ENCODE measurements at places on chromosomes 3 and 15.

DNA sequence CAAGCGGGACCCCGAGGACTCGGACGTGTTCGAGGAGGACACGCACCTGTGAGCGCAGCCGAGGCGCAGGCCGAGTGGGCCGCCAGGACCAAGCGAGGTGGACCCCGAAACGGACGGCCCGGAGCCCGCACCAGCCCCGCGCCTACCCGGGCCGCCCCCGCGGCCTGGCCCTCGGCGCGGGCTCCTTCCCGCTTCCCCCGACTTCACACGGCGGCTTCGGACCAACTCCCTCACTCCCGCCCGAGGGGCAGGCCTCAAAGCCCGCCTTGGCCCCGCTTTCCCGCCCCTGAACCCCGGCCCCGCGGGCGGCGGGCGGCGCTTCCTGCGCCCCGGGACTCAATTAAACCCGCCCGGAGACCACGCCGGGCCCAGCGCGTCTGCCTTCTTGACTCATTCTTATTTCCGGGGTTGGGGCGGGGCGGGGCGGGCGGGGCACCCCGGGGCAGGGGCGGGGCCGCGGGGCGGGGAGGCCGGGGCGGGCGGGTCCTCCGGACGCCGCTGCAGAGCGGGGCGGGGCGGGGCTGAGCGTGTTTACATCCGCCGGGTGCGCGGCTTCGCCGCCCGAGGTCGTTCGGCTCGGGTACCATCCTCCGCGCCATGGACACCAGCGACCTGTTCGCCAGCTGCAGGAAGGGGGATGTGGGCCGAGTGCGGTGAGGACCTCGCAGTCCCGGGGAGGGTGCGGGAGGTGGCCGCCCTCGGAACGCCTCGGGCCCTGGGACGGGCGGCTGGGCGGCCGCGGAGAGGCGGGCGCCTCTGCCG lies at the start of gene ABTB1:
ABTB1 (plus strand) TSS at position 524 of the 762 bp plus-strand sequence; CDS start at position 598, 74 bp downstream.
- H3K36me3 ChIP-seq: peaks cover 20% of the 10 kb centered on the region
- H3K27ac ChIP-seq: peak within 1 kb of the TSS; percentile 93
- no peaks in the 10 kb centered on the region for H3K27me3 ChIP-seq
- H3K4me1 ChIP-seq: peaks cover 17% of the 10 kb centered on the region
- DNase-seq: peak; percentile 89

DNA sequence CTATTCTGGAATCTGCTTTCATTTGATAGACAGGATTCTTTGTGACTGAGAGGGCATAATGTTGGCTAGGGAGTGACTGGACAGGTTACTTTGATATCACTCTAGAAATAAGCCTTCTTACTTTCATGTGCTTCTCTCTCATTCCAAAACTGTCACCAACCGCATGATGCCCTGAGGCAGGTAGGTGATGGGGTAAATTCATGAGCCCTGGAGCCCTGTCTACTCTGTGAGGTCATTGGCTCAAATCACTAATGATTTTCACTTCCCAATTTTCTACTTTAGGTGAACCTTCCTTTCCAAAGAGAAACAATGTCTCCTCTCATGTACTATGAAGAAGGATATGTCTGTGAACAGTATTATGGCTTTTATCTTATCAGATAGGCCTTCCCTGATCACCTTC lies 596.7 kb downstream of the TUSC7 start:
- no peaks in the 10 kb centered on the region for H3K27me3 ChIP-seq
- no peak for DNase-seq
- H3K27ac ChIP-seq: no peak overlapping the region
- H3K36me3 ChIP-seq: no peaks in the 10 kb centered on the region
- no peaks in the 10 kb centered on the region for H3K4me1 ChIP-seq
- no peak overlapping the region for H3K4me3 ChIP-seq

- H3K36me3 ChIP-seq: no peaks in the 10 kb centered on the region
- no peaks in the 10 kb centered on the region for H3K27me3 ChIP-seq
- no peak for DNase-seq
- no peak overlapping the region for H3K4me3 ChIP-seq
- peaks cover 29% of the 10 kb centered on the region for H3K4me1 ChIP-seq
These were observed 121.8 kb downstream of the ZNF609 start for GRCh38 chr15:64582202-64582601.

- no peaks in the 10 kb centered on the region for H3K36me3 ChIP-seq
- H3K4me1 ChIP-seq: peaks cover 5% of the 10 kb centered on the region
- H3K27me3 ChIP-seq: peaks cover 47% of the 10 kb centered on the region
- DNase-seq: no peak
- H3K4me3 ChIP-seq: no peak overlapping the region
- H3K27ac ChIP-seq: no peak overlapping the region
These were observed 28.6 kb downstream of the PRR23E start for GRCh38 chr3:127221446-127222035.

DNA sequence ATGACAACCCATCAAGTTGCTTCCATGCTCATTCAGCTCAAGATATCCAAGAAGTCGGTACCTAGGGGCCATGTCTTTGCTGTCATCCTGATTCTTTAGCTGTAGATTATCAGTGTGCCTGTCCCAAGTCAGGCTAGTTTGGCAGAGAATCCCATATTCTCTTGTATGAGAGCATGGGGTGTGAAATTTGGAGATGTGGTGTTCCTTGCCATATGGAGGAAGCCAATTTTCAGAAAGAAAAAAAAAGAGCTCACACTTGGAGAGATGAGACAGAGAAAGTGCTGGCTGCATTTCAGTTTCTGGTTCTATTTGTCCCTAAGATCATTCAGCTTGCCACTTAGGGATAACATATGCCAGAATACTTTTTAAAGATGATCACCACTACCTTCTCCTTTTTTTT lies 52.3 kb upstream of the SLC4A7 start:
- no peaks in the 10 kb centered on the region for H3K36me3 ChIP-seq
- H3K4me3 ChIP-seq: no peak overlapping the region
- H3K27me3 ChIP-seq: no peaks in the 10 kb centered on the region
- peak overlapping the region; percentile 59 for H3K27ac ChIP-seq
- H3K4me1 ChIP-seq: peaks cover 29% of the 10 kb centered on the region
- no peak for DNase-seq

DNA sequence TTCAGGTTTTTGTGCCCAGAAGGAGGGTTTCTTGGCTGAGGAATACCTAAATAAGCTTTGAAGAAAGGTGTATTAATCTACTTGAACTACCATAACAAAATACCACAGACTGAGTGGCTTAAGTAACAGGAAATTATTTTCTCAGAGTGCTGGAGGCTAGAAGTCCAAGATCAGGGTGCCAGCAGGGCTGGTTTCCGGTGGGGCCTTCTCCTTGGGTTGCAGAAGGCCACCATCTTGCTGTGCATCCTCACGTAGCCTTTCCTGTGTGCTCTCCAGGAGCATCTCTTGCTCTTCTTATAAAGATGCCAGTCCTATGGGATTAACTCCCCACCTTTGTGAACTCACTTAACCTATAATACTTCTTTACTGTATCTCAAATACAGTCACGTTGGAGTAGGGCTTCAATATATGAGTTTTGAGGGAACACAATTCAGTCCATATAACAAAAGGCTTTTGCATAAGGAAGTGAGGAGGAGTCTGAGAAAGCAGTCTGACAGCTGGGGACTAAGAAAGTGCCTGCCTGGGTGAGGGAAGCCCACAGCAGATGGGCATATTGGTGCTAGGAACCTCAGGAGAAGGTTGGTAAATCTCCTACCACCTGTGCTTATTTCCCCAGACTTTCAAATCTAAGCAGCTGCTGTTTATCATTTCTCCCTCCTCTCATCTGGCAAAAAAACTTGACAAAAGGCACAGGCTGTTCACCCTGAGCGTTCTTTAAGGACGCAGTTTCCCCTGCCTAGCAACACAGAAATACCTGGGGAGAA lies 89.6 kb upstream of the CBLB start:
- no peak overlapping the region for H3K4me3 ChIP-seq
- peaks cover 4% of the 10 kb centered on the region for H3K4me1 ChIP-seq
- no peaks in the 10 kb centered on the region for H3K36me3 ChIP-seq
- H3K27me3 ChIP-seq: no peaks in the 10 kb centered on the region
- DNase-seq: no peak

DNA sequence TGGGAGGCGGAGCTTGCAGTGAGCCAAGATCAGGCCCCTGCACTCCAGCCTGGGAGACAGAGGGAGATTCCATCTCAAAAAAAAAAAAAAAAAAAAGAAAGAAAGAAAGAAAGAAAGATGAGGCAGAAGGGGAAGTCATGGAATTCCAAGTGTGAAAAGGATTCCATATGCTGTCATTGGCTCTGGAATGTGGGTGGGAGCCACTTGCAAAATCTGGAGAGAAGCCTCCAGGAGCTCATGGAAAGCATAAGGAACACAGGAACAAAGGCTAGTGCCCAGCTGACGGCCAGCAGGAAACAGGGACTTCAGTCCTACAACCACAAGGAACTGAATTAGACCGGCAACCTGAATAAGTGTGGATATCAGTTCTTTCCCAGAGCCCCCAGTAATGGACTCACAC lies 12.5 kb upstream of the TRAK1 start:
- H3K4me3 ChIP-seq: no peak overlapping the region
- H3K27me3 ChIP-seq: no peaks in the 10 kb centered on the region
- no peak overlapping the region for H3K27ac ChIP-seq
- no peak for DNase-seq

DNA sequence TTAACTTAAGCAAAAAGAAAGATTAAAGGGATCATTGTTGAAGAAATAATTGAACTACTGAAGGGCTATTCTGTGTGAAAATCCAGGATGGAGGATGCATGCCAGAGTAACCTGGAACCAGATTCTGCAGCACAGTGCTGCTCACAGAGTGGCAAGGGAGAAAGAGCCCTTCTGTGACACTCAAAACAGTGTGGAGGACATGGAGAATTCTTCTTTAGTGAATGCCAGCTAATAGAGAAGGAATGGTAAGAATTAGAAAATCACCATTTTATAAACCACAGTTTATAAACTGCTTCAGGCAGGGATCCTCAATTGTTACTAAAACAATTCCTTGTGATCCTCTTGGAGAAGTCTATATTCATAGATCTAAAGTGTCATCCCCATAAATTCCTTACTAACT lies 70.4 kb upstream of the ARHGEF26 start:
- H3K4me3 ChIP-seq: no peak overlapping the region
- no peak for DNase-seq
- H3K36me3 ChIP-seq: no peaks in the 10 kb centered on the region
- H3K27ac ChIP-seq: no peak overlapping the region
- H3K27me3 ChIP-seq: no peaks in the 10 kb centered on the region

DNA sequence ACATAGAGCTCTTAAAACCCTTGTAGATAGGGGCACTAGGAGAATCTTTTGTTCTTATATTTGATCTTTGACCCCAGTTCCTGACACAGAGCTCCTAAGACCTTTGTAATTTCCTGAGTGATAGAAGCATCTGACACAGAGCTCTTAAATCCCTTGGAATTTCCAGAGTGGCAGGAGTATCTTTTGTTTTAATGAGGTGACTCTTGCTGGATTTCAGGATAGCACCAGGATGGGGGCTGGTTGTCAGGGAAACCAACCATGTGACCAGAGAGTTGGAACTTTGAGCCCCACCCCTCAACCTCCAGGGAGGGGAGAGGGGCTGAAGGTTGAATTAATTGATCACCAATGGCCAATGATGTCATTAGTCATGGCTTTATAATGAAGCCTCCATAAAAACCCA lies 47.6 kb upstream of the ST8SIA2 start:
- H3K4me1 ChIP-seq: no peaks in the 10 kb centered on the region
- H3K27me3 ChIP-seq: no peaks in the 10 kb centered on the region
- H3K36me3 ChIP-seq: no peaks in the 10 kb centered on the region
- no peak overlapping the region for H3K4me3 ChIP-seq
- no peak for DNase-seq

DNA sequence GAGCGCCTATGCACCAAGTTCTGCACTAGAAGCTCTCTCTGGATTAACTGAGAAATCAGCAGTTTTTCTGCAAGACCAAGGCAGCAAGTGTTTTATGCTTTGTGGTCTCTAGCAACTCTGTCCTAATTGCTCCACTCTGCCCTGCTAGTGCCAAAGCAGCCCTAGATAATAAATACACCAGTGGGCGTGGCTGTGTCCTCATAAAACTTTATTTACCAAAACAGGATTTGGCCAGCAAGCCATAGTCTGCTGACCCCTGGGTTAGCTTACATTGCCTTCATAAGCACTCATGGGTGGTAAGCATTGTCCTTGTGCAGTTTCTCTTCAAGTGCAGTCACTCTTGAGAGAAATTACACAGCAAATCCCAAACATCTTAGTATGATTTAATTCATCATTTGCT lies 30.7 kb upstream of the SLC24A5 start:
- no peaks in the 10 kb centered on the region for H3K36me3 ChIP-seq
- H3K27me3 ChIP-seq: peaks cover 13% of the 10 kb centered on the region
- no peak overlapping the region for H3K4me3 ChIP-seq
- no peak overlapping the region for H3K27ac ChIP-seq
- DNase-seq: no peak
